Nucleus accumbens (tissue), 56 donors: ENCODE measurements at places on chromosomes 3 and 15.

DNA sequence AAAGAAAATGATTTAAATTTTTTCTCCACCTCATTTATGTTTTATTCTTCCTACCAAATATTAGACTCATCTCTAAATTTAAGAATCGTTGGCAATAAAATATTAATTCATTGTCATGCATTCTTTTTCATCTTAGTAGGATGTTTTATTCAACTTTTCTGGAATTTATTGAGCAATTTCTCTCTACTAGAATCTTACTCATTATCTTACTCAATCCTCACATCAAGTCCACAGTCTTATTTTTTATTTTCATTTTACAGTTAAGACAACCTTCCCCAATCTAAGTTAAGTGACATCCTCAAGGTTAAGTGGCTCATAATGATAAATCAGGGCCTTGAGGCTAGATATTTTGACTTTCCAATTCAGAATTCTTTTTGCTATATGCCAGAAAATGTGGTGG lies 15.9 kb upstream of the ALDH1A2 start:
- no peak for DNase-seq

DNA sequence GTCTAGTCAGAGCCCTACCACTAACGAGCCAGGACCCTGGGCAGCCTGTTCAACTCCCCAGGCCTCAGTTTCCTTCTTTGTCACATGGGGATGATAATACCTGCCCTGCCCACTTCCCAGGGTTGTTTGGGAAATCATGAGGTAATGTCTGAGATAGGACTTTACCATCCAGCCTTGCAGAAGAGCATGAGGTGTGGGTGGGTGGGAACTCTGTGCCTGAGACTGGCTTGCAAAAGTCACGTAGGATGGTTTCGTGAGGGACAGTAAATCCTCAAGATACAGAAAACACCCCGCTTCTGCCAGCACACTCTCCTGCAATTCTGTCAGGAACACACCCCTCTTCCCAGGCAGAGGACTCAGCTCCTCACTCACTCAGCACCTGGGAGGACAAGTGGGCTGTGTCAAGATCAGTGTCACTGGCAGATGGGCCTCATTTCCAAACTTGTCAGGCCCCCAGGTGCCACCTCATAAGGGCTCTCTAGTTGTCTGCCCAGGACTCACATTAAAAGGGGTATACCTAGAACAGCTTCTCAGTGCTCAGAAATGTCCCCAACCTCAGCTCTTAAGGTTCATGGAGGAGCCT lies 58.4 kb downstream of the DAPK2 start:
- DNase-seq = no peak

DNA sequence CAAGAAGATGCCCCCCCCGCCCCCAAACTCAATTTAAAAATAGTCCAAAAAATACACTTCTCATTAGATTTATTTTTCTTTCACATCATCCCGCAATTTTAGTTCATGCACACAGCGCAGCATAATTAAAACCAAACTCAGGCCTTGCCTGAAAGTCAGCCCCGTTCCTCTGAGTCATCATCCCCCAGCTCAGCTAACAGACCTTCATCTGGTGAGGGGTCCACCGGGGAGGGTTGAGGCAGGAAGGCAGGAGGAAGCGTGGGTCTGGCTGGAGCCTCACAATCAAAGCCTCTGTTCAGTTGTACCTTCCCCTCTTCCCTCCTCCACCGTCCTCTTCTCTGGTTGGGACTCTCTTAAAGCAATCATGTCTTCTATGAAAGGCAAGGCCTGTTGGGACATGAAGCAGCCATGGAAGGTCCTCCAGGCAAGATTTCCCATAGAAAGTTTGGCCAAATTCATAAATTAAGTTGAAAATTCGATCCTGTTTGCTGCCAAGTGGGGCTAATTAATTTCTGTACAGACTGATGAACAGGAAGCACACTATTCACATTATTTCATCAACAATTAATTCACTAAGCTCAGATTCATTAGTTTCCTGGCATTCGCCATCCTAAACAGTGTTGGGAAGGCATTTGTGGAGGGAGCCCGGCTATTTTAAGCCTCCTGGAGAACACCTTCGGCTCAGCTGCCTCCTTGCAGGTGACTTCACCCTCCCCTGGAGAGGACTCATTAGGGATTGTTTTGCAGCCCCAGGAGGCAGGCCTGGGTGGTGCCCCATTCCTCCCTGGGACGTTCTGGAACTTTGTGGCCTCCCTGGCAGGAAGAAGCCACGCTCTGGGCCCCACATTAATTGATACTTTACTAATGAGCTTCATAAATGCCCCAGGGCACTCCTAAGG lies 72.3 kb upstream of the BNC1 start:
- no peak for DNase-seq

GRCh38 chr3:154059833-154060232 lies 61.4 kb upstream of the ARHGEF26 start:
- DNase-seq = no peak

DNA sequence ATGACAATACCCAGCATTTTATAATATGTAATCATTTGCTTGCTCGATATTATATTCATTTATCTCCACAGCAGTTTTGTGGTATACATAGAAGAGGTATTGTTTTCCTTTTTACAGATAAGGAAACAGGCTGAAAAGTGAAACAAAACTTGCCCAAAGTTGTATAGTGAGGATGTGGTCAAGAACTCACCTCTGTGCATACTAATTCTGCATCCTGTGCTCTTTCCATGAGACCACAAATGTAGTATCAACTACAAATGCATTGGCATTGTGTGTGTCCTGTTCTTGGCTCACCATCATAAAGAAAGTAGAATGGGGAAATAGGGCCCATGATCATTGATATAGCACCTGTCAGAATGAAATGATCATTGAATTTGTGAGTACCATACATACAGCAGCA lies 167.3 kb downstream of the NECTIN3 start:
- DNase-seq = no peak

GRCh38 chr3:102034639-102035451 lies 185.5 kb downstream of the NFKBIZ start:
- DNase-seq = no peak

DNA sequence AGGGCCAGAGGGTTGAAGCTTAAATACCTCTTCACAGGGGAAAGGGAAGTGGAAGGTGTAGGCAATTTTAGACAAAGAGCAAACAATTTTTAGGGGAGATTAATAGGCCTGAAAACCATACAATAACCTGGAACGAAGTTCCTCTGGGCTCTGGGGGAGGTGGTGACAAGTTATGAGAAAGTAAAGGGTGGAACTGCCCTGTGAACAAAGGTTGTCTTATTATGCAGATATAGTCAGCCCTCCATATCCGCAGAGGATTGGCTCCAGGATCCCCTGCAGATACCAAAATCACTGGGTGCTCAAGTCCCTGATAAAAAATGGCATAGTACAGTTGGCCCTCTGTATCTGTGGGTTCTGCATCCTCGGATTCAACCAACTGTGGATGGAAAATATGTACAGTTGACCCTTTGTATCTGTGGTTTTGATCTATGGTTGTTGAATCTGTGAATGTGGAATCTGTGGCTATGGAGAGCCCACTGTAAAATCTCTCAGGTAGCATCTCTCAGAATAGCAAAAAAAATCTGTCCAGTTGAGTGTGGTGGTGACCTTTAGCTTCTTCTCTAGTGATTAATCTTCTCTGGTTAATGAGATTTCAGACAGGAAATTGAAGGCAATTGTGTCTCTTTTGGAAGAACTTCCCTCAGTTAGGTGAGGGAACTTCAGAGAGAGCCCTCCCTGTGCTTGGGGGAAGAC lies 40.2 kb downstream of the CLEC3B start:
- DNase-seq = no peak
